ENCODE measurements at places on chromosomes 4 and X.

DNA sequence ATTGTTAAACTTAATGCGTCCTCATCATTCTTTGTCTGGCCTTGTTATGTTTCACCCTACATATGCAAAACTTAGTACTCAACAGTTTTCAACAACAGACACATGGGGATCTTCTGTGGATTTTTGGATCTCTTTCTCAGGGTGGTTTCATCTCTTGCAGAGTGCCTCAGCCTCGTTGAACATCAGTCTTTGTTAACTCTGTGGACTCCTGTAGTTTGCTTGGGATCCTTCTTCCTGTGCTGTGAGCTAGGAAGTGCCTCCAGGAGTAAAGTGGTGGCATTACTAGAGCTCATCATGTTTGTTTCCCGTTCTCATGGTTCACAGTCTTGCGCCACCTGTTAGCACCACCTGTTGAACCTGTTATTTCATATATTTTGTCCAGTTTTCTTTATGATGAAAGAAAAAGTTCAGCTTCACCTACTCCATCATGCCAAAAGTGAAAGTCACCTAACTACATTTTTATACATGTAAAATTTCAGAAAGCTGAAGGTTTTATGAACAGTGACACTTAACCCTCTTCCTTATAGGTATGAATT lies 27.5 kb upstream of the NDUFC1 start:
- DNase-seq = no peak

- DNase-seq = no peak
These were observed 242.0 kb downstream of the MAPK10 start for GRCh38 chr4:86117705-86118302.

DNA sequence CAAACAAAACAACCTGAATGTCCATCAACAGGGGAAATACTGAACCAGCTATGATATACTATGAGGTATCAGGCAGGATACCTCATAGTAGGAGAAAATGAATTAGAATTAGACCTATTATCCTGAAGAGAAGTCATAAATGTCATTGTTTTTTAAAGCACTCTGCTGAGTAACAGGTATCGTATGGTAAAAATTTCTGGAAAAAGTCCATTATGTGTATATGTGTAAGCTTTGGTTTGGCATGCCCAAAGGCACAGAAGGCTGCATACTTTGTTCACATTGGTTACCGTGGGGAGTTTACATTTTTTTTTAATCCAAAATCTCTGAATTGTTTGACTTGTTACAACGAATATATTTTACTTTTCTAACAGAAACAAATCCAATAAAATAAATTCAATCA lies 70.5 kb downstream of the RPS3A start:
- no peak for DNase-seq

GRCh38 chr4:138675685-138676084 lies 339.9 kb upstream of the NOCT start:
- no peak for DNase-seq

DNA sequence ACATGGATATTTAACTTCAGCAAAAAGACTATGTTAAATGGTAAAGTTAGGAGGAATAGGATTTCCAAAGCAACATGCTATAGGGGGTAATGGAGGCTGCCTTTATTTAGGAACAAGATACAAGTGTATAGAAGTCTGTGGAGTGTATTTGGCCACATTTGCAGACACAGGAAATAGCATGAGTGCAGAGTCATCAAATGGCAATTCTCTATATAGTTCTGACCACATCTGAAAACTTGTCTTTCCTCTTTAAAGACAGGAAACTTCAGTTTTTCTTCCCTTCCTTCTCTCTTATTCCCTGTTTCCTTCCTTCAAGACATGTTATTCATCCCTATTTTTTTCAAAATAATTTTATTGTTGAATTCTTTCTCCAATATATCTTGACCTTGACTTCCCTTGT lies 119.3 kb upstream of the PITX2 start:
- DNase-seq = no peak

DNA sequence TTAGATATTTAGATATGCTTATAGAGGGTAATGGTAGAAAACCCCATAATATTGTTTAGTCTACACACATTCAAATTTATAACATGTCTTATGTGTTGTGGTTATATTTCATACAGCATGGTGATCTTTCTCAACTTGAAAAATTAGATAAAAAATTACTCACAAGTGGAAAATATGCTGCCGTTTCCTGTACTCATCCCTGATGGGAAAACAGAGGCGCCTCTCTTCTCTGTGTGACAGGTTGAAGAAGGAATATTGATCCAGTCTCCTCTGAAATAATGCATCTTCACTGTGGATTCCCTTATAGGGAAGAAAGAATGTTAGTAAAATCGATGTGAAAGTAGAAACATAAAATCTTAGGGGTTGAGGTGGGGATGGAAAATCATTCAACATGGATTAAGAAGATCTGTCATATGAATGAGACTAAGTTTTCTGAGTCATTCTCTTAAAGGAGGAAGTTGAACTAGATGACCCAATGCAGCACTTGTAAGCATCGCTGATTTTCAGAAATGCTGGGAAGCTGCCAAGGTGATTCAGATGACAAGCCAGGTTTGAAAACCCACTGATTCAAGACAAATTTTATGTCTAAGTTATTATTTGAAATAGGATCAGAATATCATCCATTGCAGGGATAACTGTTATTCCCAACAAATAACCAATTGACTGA lies 70.7 kb downstream of the ANKRD50 start:
- DNase-seq = no peak

DNA sequence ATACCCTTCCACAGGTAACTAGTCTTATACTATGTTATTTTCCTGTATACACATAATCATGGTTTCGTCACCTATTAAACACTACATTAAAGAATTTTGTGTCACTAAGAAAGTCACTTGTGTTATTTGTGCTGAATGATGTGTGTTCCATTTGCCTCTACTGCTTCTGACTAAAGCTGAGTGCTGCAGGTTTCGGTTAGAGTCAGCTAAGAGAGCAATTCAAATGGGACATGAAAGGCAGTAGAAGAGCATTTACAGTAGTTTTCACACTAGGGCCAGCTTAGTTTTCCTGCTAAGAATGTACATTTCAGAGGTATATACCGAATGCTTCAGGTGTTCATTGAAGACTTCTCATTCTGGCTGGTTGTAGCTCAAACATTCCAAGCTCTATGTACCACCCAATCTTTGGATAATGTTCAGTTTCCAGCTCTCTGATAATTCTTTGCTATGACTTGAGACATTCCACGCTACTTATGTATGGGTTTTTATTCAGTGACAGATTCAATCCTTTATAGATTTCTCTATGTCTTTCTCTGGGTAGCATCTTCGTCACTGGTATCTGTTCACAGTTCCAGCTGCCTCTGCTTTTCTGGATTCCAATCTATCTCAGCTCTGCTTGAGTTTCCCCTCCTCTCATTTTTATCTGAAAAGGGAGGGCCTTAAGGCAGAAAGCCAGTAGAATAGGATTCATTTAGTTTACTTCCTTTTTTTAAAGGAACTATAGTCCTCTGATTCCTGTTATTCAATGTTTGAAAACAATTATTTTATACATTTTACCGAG lies 164.4 kb downstream of the CXXC4 start:
- DNase-seq = no peak

- no peak for DNase-seq
These were observed 75.7 kb upstream of the WDR1 start for GRCh38 chr4:10192331-10192730.

GRCh38 chr4:136992032-136992431 lies 540.3 kb downstream of the PCDH18 start:
- no peak for DNase-seq

- no peak for DNase-seq
These were observed 36.7 kb upstream of the MXD4 start for GRCh38 chr4:2298532-2298991.

DNA sequence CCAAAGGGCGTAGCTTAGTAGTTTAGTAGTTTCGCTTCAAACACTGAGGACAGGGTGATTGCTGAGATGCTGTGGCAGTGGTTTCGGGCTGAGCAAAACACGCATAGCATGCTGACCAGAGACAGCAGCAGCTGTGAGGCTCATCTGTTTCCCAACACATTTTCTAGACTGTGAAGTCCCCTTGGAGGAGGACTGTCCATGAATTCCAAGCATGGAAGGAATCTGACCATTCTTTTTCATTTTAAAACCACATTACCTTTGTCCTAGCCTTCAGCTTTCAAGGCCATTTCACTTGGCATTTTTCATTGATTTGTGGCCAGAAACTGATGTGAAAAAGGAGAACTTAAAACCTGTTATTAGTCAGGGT lies 240.9 kb downstream of the PALLD start:
- no peak for DNase-seq

GRCh38 chr4:182645511-182645910 lies 271.7 kb downstream of the DCTD start:
- no peak for DNase-seq

DNA sequence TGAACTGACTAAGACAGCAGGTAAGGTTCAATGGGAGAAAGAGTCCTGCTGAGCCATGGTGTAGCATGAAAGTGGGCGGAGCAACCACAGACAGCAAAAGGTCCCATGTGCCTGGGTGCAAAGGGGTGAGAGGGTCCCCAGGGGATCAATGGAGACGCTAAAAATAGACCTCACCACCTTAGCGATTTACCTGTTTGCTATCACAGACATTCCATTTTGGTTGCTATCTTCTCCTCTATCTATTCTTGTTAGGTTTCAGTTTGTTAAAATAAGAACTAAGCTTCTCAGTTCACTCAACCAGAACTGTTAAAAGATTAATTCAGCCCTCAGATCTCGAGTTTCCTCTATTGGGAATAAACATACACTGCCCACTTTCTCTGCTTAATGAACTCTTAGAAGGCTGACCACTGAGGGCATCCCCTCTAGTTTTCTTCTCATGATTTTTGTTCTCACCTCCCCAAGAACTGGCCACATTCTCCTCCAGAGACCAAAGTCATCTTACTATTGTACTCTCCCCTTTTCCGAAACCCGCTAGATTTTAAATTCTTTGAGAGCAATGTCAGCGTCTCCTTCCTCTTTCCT lies 136.7 kb downstream of the PARM1 start:
- DNase-seq = no peak

DNA sequence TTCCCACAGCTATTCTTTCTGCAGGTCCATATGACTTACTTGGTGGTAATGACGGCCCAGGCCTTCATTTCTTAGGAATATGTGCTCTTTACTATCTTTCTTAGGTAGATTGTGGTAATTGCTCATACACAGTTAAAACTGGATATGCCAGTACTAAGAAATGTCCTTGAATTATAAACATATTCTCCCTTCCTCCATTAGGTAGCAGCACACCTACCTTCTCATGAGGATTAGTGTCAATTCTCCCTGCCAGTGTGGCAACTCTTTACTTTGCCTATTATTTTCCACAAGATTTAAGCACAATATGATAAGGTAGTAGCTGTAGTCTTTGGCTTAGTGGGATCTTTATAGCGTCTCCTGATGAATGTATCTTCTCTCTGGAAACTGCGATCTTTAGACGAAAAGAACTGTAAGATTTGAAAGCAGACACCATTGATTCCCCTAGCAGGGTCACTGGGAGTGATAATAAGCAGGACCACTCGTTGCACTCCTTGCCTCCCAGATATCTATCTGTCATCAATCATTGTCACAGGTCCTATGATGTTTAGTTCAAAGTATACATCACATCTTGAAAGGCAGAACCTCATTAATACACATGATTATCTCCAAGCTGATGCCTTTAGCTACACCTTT lies 1240.7 kb downstream of the C4orf33 start:
- DNase-seq = no peak

DNA sequence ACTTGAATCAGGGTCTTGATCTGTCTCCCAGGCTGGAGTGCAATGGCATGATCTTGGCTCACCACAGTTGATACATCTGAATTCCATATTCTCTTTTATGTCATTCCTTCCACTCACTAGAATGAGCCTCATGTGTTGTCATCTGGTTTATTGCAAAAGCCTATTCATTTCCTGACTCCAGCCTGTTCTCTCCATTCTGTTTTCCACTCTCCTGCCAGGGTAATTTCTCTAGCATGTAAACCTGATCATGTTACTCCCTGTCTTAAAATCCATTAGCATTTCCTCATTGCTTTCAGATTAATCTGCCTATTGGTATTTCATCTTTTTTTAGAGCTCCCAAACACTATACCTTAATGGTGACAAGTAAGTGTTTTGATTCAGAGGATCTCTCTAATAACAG lies 4.3 kb upstream of the DDX60L start:
- no peak for DNase-seq

DNA sequence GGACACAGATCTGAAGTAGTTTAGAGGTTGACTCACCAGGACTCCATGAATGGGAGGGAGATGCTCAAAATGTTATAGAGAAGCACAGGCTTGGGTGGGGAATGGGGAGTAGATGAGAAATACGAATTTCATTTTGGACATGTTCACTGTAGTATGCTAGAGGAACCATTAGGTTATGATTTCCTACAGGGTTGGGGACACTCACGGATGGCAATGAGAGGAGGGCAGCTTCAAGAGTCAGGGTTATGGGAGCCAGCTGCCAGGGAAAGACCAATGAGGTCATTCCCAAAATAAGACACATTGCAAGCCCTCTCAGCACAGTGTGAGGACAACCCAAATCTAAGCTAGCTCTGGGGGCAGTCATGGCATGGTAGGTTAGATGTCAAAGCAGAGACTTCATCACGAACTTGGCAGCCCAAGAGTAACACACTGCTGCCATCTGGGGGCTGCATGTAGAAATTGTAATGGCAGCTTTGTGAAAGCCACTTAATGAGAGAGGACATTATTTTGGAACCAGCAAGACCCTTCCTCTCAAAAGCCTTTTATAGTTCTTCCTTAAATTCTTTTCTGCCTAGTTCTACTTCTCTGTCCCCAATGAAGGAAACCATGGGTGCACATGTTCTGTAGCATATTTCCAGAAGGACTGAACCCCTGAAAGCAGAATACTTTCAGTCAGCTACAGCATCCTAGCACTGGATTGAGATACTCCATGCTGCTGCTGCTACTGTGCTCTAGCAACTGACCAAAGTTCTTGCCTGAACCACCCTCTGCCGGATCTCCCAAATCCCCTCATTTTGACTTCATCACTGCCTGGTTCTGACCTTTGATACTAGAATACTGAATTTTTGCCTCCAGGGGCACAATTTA lies 16.2 kb upstream of the ZCCHC12 start:
- no peak for DNase-seq

DNA sequence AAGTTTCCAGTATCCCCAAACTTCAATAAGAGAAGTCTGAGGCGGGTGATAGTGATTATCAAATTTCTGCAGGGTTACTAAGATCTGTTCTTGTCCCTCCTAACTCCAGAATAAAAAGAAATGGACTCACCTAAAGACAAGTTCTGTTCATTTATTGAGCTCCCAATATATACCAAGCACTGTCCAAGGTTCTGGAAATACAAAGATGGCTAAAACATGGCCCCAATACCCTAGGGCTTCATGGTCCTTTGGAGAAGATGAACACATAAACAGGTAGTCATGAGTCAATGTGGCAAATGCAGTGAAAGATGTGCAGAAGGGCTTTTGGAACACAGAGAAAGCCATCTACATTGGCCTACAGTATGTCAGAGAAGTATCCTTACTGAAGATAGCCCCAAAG lies 231.2 kb downstream of the PPP1R2C start:
- DNase-seq = no peak

- no peak for DNase-seq
These were observed 86.6 kb downstream of the HUWE1 start for GRCh38 chrX:53599781-53600396.

Data from NCI-H187 treated with DMSO at 0.1 percent for 48 hours (cell line).